ENCODE measurements at places on chromosomes 1 and 21.
A peak's percentile ranks its signal among the peaks of the same experiment; 100 is the strongest.

DNA sequence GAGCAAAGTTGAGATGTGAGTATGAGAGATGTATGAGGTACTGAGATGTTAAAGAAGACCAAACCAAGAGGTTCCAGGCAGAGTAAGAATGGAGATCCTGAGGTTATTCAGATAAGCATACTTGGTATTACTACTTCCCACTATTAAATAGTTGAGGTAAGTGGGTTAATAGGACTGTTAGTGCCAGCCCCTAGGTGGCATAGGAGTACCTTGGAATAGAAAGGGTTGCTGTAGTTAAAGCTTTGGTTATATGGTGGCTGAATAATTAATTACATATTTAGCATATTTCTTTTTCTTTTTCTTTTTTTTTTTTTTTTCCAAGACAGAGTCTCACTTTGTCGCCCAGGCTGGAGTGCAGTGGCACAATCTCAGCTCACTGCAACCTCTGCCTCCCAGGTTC, 397.9 kb upstream of the TMPRSS15 start:
- no peak for DNase-seq

DNA sequence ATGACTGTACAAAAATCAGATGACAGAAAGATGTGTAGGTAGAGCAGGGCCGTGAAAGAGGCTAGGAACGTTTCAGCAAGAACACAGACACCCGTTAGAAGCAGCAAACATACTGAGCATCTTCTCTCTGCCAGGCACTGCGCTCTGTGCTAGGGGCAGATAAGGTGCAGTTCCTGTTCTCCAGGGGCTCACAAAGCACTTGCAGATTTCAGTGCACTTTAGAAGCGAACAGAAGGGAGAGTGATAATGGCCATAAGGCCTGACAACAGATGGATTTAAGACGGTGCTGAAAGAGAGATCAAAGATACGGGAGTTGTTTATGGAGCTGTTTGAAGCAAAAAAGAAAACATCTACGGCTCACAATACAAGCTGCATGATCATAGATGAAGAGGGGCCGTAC, 200.3 kb upstream of the FOXD3 start:
- peak; percentile 56 for DNase-seq

DNA sequence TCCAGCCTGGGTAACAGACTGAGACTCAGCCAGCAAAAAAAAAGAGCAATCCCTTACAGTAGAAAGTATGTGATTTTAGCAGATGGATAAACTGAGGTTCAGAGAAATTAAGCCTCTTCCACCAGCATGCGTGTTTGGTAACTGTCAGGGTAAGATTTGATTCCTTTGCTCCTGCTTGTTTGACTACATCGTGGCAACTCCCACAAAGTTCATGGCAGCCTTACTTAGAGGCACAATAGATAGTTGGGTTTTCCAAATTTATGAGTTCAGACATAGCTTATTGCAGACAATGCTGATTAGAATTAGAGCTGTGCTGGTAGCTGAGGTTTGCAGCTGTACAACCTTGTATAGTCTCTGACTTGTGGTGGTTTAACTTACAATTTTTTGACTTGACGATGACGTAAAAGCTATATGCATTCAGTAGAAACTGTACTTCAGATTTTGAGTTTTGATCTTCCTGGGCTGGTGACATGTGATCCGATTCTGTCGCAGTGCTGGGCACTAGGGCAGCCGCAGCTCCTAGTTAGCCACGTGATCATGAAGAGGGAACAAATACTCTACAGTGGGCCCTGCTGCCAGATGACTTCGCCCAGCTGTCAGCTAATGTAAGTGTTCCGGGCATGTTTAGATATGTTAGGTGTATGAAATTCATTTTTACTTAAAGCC, 167.8 kb downstream of the DHRS3 start:
- no peak for DNase-seq

- DNase-seq = no peak
Observed at GRCh38 chr1:172820475-172821158, 161.7 kb downstream of the FASLG start.

GRCh38 chr1:241596633-241597032, 43.5 kb downstream of the CHML start:
- no peak for DNase-seq

GRCh38 chr1:238648751-238649150, 737.6 kb upstream of the CHRM3 start:
- no peak for DNase-seq

- DNase-seq = no peak
Observed at GRCh38 chr1:219041141-219041540, 132.5 kb upstream of the LYPLAL1 start.

DNA sequence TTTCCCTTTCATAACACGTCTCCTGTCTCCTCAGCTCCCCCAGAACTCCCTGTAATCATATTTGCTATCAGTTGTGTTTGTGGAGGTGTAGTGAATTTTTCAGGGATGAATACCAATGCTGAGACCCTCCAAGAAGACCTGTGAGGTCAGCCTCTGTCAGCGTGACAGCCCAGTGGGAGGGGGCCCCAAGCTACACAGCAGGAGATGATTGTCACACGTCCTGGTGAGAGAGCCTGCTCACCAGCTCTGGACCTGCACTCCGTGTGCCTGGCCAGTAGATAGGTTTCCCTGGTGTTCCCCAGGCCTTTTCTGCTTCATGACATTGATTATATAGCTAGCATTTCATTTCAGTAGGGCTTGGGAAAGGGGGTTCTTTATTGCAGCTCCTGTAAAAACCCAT, 421.5 kb downstream of the KIF26B start:
- DNase-seq = no peak

DNA sequence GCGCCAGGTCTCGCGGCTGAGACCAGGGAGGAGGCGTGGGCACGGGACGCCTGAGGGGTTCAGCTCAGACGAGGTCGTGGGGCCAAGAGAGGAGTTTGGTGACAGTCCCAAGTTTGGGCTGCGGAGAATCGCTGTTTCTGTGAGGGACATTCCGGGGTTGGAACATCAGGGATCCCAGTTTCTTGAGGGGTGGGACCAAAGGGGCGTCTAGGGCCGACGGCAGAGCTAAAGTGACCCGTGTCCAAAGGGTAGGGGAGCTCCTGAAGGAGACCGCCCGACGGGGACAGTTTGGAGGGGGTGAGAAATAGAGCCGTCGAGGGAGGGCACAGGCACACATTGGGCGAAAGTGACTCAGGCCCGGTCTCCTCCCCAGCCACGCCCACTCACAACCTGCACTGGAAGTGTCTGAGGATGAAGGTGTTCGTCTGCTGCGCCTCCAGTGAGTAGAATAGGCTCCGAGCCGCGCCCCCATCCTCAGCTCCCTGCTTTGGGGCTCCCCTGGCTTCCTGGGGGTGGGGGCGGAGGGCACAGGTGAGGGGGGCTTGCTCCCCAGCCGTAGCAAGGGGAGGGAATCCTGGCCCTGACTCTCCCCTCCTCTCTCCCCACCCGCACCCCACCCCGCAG, 7.0 kb downstream of the EFNA3 start:
- peak; percentile 82 for DNase-seq

- DNase-seq = no peak
Observed at GRCh38 chr1:192741095-192741494, 67.7 kb upstream of the RGS2 start.

DNA sequence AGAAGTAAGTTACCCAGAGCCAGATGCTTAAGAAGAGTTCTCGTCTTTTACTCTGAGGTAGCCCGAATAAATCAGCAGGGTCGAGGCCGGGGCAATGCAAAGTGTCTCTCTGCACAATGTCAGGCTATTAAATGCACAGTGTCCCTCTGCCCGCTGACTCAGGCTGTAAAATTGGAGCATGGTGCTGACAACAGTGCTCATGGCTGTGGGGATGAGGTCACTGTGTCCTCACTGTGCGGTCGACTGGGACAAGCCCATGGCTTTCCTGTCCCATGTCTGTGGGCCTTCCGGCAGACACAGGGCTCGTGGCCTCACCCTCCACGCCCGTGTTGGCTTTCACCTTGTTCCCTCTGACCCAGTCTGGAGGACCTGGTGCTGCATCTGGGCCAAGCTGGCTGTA, 14.6 kb upstream of the SLC2A1 start:
- no peak for DNase-seq

DNA sequence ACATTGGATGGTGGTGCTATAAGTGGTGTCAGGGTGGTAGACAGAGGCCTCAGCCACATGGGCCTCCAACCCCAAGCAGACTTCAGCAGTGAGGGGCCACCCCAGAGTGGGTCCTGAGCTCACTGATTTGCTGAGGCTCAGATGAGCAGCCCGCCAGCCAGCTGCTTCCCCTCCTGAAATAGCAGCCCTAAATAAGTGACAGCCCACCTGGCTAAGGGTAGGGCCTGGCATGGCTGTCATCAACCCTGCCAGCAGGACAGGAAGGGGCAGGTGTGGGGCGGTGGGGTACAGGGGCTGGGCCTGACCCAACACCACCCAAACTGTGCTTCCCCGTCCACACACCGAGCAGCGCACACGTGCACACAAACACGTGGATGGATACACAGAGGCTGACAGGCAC, 79.3 kb downstream of the GRIK3 start:
- DNase-seq = no peak

DNA sequence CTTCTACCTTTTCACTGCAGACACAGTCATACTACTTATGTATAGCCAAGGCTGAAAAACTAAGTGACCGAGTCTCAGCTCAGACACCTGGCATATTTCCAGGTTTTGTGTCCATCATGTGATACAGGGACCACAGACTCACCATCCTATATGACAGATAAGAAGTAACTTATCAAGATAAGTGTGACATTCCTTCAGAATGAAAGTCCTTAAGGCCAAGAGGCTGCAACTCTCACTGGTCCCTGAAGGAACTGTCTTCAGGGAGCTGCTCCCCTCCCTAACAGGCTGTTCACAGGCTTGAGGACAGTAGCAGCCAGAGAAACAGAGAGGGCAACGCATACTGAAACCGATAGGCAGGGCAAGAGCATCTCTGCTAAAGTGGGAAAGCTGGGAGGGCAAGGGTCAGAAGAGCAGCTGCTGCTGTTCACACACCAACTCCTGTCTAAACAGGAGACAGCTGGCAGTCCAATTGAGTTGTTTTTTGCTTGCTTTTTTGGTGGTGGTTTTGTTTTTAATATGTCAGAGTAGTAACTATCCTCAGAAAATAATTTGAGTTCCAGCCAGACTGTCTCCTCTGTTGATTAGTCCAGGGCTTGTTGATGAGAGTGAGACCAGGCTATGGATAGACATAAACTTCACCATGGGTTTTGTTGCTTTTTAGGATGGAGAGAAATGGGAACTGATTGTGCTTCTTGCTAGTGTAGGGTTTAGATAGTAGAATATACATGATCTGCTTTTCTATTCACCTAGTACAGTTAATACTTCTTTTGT, 67.7 kb downstream of the MACF1 start:
- DNase-seq = peak; percentile 43

DNA sequence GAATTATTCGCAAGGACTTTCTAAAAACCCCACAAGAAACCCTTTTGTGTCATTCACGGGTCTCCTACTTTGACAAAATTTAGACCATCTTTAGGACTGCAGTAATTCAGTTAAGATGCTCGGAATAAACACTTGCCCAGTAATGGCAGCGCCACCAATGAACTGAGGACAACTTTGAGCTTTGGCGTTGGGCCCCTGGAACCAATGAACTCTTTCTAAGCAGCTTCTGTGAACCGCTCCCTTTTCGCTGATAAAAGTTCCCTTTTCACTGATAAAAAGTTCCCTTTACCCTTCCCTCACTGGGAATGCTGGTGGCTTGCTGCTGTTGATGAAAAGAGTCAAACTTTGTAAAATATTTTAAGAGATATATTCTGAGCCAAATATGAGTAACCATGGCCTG, 1.5 kb upstream of the MRPL55 start:
- no peak for DNase-seq

GRCh38 chr1:115067161-115067859, 22.0 kb downstream of the TSPAN2 start:
- DNase-seq = no peak

- DNase-seq = no peak
Observed at GRCh38 chr1:208268541-208269337, 24.6 kb upstream of the PLXNA2 start.

GRCh38 chr1:13892671-13893325, 192.8 kb downstream of the PRDM2 start:
- no peak for DNase-seq

DNA sequence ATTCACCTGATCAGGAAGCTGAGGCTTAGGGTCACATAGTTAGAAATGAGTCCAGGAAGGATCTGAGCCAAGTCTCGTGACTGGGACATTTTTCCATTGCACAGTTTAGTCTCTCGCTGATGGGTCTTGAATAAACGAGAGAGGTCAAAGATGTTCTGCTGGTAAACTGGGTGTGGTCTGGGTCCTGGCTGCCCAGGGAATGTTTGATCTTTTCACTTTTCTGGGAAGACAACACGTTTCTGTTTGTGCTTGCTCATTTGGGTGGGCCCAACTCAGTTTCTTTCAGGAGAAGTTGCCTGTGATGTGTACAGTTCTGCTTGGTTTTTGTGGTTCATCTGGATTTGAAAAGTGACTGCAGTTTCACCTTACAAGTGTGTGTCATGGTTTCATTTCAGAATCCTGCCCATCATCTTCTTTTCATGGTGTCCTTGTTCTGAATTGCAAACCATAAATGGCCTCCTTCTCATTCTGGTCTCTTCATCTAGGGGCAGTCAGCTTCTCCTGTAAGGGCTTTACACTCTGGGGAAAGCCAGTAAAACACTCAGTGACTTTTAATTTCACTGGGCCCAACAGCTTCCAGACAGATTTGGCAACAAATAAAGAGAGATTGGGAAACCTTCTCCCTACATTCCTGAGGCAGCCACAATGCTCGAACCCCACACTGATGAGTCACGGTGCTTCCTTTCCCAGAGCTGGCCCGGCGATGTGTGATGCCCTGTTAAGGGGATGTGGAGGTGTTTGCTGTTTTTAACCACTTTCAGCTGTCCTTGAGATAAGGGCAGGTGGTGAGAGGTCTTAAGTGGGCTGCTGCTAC, 7.2 kb upstream of the TACSTD2 start:
- no peak for DNase-seq

GRCh38 chr1:172178886-172179285, 241.6 kb upstream of the C1orf105 start:
- no peak for DNase-seq

GRCh38 chr1:182071924-182072323, 10.4 kb upstream of the ZNF648 start:
- no peak for DNase-seq

DNA sequence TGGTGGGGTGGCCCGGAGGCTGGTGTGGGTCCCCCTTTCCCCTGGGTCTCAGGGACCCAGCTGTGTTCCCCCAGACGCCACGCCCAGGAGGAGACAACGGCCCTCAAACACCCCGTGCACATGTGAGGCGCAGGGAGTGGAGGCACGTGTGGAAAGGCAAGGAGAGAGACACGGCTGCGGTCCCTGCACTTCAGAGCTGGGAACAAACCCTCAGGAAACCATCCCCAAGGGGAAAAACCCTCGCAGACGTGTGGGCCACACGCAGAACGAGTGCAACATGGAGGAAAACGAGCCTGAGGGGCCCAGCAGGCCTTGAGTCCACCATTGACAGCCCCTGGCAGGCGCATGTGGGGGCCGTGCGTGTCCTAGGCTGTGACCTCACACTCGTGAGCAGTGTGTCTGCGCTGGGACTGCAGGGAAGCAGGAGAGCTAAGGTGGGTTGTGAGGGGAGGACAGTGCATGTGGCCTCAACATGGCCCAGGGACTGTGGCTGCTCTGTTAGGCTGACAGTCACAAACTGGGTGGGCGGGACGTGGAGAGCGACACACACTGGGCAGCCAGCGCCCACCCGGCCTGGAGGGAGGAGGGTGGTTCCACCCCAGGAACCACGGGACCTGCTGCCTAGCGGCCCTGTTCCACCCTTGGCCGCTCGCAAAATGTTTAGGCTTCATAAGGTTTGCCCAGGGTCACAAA, 20.0 kb downstream of the ITGB2 start:
- no peak for DNase-seq

All from hematopoietic multipotent progenitor cell treated with erythropoietin and hydrocortisone succinate and interleukin-3 and kit ligand, for 6 days (in vitro differentiated cells).